ENCODE measurements at places on chromosomes 2 and 18. TPM values are rescaled to one million over a fixed set of nuclear protein-coding genes. Genes with fewer than 3 reads are reported as not detected.

Gene ALK
- total RNA-seq, result not detected

Gene CXCR4
- 32.4 TPM for total RNA-seq

GRCh38 chr2:139237023-139237422, 456.8 kb upstream of the NXPH2 start:
- no peaks in the 10 kb centered on the region for H3K36me3 ChIP-seq
- H3K4me1 ChIP-seq, result no peaks in the 10 kb centered on the region
- H3K4me3 ChIP-seq, result no peak overlapping the region
- no peak for DNase-seq
- H3K27me3 ChIP-seq, result no peaks in the 10 kb centered on the region
- no peak overlapping the region for H3K27ac ChIP-seq

DNA sequence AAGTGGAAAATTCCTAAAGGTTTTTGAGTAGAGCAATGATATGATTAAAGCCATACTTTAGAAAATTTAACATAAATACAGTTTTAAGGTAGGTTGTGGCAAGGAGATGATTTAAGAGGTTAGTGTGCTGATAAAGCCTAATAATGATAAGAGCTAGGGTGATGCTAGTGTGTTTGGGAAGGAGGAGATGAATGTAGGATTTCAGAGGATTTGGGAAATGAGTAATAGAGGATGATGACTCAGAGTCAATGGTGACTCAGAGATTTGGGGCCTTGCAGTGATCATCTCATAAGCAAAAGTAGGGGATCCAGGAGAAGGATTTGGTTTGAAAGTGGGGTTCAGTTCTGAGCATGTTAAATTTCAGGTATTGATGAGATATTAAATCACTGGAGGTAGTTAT, 23.3 kb downstream of the STAMBP start:
- H3K36me3 ChIP-seq, result no peaks in the 10 kb centered on the region
- no peaks in the 10 kb centered on the region for H3K27me3 ChIP-seq
- no peak for DNase-seq
- H3K27ac ChIP-seq, result no peak overlapping the region
- H3K4me1 ChIP-seq, result no peaks in the 10 kb centered on the region

DNA sequence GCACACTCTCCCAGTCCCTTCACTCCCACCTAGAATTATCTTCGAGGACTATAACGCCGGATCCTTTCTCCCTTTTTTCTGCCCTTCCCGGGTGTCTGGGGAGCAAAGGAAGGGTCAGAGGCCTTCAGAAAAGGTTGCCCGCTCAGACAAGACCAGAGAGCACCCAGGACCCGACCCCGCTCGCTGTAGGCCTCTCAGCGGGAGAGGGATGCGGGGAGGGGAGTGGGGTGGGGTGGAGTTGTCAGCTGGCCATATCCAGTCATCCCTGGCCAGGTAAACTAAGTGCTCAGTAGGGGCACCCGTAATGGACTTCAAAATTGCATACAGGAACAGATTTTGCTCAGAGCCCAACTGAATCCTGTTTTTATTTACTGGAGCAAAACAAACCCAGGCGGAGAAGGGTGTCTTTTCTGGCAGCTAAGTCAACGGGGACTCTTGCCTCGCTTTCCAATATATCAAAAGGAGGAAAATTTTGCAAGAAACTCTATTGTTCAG, 65.0 kb downstream of the NOL4 start:
- H3K36me3 ChIP-seq, result no peaks in the 10 kb centered on the region
- DNase-seq, result no peak
- H3K4me1 ChIP-seq, result no peaks in the 10 kb centered on the region
- H3K4me3 ChIP-seq, result no peak overlapping the region
- H3K27me3 ChIP-seq, result no peaks in the 10 kb centered on the region
- no peak overlapping the region for H3K27ac ChIP-seq

DNA sequence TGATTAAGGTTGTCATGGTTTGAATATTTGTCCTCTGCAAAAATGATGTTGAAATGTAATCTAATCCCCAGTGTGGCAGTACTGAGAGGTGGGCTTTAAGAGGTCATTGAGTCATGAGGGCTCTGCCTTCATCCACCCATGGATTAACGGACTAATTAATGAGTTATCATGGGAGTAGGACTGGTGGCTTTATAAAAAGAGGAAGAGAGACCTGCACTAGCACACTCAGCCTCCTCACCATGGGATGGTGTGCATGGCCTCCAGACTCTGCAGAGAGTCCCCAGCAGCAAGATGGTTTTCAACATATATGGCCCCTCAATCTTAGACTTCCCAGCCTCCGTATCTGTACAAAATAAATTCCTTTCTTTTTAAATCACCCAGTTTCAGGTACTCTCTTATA, 41.0 kb downstream of the DTNB start:
- H3K36me3 ChIP-seq, result no peaks in the 10 kb centered on the region
- no peak overlapping the region for H3K4me3 ChIP-seq
- H3K4me1 ChIP-seq, result no peaks in the 10 kb centered on the region
- no peaks in the 10 kb centered on the region for H3K27me3 ChIP-seq

All from uterus (tissue), 4 donors.